ENCODE measurements at places on chromosomes 3 and 15. TPM values are rescaled to one million over a fixed set of nuclear protein-coding genes. Genes with fewer than 3 reads are reported as not detected.

DNA sequence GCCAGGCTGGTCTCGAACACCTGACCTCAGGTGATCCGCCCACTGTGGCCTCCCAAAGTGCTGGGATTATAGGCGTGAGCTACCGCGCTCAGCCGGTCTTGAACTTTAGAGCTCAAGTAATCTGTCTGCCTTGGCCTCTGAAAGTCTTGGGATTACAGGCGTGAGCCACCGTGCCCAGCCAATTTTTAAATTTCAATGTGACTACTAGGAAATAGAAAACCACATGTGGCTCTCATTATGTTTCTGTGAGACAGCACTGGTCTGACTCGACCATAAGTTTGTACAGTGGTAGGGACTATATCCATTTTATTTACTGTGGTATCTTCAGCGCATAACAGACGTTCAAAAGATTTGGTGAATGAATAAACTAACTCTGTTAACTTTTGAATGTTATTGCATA is 9.1 kb downstream of the ZFAND6 start:
- H3K4me3 ChIP-seq = no peak overlapping the region
- H3K4me1 ChIP-seq = no peaks in the 10 kb centered on the region
- H3K27me3 ChIP-seq = no peaks in the 10 kb centered on the region
- no peak overlapping the region for H3K27ac ChIP-seq
- no peaks in the 10 kb centered on the region for H3K36me3 ChIP-seq

CLCN2 gene
- total RNA-seq = 3.5 TPM

- no peak for DNase-seq
- no peak overlapping the region for H3K4me3 ChIP-seq
- H3K4me1 ChIP-seq = peaks cover 28% of the 10 kb centered on the region
- no peaks in the 10 kb centered on the region for H3K27me3 ChIP-seq
- H3K36me3 ChIP-seq = no peaks in the 10 kb centered on the region
Observed at GRCh38 chr3:177528306-177529070, 331.2 kb upstream of the TBL1XR1 start.

GRCh38 chr3:166270429-166270828 is 433.2 kb upstream of the BCHE start:
- no peak overlapping the region for H3K4me3 ChIP-seq
- H3K27me3 ChIP-seq = no peaks in the 10 kb centered on the region
- no peak for DNase-seq
- H3K4me1 ChIP-seq = no peaks in the 10 kb centered on the region

- H3K27ac ChIP-seq = no peak overlapping the region
- H3K36me3 ChIP-seq = peaks cover 11% of the 10 kb centered on the region
- no peaks in the 10 kb centered on the region for H3K27me3 ChIP-seq
- no peaks in the 10 kb centered on the region for H3K4me1 ChIP-seq
- DNase-seq = no peak
- H3K4me3 ChIP-seq = no peak overlapping the region
Observed at GRCh38 chr15:71962537-71962936, 152.2 kb downstream of the NR2E3 start.

HIGD2B gene
- not detected for total RNA-seq

CYP19A1 gene
- total RNA-seq = 2.0 TPM

GRCh38 chr3:113143353-113143752 is 68.0 kb upstream of the BOC start:
- H3K27ac ChIP-seq = no peak overlapping the region
- H3K27me3 ChIP-seq = no peaks in the 10 kb centered on the region

SQOR gene
- 4.6 TPM for total RNA-seq

C3orf70 gene
- 4.8 TPM for total RNA-seq

DNA sequence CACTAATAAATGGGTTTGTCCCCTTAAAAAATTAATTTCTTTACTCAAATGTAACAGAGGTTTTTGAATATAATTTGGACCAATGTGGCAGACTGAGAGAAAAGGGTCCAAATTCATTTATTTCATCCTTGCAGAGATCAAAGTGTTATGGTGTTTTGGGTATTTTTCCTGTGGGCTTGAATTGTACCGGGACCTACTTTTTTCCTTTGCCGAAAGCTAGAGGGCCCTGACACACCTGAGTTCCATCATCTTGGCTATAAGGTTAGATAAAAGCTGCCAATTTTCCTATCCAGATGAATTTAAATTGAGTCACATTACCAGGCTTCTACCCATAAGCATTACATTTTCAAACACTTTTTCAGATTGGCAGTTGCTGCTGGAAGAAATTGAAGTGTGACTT is 908 bp downstream of the CCNB2 start:
- H3K4me3 ChIP-seq = peak overlapping the region; percentile 88
- peaks cover 19% of the 10 kb centered on the region for H3K36me3 ChIP-seq
- DNase-seq = peak; percentile 58

ZIC4 gene
- 1.1 TPM for total RNA-seq

IGSF10 gene
- 22.7 TPM for total RNA-seq

- H3K27ac ChIP-seq = no peak overlapping the region
- no peaks in the 10 kb centered on the region for H3K4me1 ChIP-seq
- H3K36me3 ChIP-seq = no peaks in the 10 kb centered on the region
- no peak overlapping the region for H3K4me3 ChIP-seq
Observed at GRCh38 chr15:87287156-87287555, 969.4 kb downstream of the NTRK3 start.

GRCh38 chr3:17459470-17459993 is 282.9 kb downstream of the TBC1D5 start:
- no peaks in the 10 kb centered on the region for H3K36me3 ChIP-seq
- H3K4me3 ChIP-seq = no peak overlapping the region
- H3K4me1 ChIP-seq = no peaks in the 10 kb centered on the region
- no peak overlapping the region for H3K27ac ChIP-seq
- no peak for DNase-seq
- H3K27me3 ChIP-seq = no peaks in the 10 kb centered on the region

DPPA2 gene
- total RNA-seq = not detected

BTBD1 gene
- 107 TPM for total RNA-seq

DNA sequence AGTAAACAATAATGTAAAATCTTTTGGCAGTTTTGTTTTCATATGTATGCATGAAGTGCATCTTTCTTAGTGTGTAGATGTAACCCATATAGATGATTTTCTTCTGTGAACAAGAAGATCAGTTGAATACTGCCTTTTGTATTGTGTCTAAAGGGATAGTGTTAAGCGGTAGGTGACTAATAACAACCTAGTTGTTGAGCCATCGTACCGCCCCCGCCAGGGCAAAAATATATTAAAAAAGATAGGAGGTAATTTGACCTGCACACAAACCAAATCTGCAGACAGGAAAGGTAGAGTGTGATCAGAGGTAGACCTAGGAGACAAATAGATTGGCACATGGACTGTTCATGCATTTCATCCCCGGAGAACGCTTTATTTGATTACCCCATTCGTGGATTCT is 3.3 kb upstream of the GMNC start:
- no peaks in the 10 kb centered on the region for H3K4me1 ChIP-seq
- peaks cover 6% of the 10 kb centered on the region for H3K27me3 ChIP-seq
- no peaks in the 10 kb centered on the region for H3K36me3 ChIP-seq
- H3K4me3 ChIP-seq = no peak overlapping the region

DNA sequence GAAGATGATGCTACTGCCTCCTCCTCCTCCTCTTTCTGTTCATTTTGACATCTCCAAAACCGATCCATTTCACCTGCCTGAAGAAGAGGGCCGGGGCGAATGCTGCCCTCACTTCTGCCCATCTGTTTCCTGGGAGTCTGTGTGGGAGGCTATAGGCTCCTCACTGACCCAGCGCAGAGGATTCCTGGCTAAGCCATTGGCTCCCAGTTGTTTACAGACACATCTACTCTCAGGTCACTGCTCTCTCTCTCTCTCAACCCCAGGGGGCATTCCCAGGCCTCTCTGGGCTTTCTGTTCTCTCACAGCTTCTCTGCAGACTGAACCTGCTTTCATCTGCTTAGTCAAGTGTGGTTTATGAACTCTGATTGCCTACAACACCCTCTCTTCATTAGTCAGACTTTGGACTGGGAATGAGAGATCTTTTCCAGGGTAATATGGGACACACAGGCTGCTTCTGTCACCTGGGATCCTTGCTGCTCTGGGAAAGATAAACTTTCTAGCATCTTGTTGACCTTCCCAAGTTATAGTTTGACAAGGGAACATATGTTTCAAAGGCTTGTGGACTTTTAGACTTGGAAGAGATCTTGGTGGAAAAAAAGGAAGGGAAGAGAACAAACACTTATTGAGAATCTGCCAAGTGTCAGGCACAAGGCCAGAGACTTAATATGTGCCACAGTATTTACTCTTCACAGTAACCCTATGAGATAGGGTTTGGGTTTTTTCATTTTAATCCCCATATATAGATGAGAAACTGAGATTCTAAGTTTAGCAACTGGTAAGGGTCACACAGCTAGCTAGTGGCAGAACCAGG is 30.2 kb upstream of the USP3 start:
- no peaks in the 10 kb centered on the region for H3K36me3 ChIP-seq
- H3K4me1 ChIP-seq = peaks cover 20% of the 10 kb centered on the region
- H3K27me3 ChIP-seq = no peaks in the 10 kb centered on the region
- peak; percentile 68 for DNase-seq
- H3K4me3 ChIP-seq = no peak overlapping the region

- H3K4me3 ChIP-seq = no peak overlapping the region
- H3K36me3 ChIP-seq = no peaks in the 10 kb centered on the region
- no peak overlapping the region for H3K27ac ChIP-seq
- DNase-seq = no peak
Observed at GRCh38 chr15:28901987-28902745, 16.4 kb downstream of the APBA2 start.

ROPN1 gene
- total RNA-seq = not detected

CCDC50 gene
- 32.4 TPM for total RNA-seq

DNA sequence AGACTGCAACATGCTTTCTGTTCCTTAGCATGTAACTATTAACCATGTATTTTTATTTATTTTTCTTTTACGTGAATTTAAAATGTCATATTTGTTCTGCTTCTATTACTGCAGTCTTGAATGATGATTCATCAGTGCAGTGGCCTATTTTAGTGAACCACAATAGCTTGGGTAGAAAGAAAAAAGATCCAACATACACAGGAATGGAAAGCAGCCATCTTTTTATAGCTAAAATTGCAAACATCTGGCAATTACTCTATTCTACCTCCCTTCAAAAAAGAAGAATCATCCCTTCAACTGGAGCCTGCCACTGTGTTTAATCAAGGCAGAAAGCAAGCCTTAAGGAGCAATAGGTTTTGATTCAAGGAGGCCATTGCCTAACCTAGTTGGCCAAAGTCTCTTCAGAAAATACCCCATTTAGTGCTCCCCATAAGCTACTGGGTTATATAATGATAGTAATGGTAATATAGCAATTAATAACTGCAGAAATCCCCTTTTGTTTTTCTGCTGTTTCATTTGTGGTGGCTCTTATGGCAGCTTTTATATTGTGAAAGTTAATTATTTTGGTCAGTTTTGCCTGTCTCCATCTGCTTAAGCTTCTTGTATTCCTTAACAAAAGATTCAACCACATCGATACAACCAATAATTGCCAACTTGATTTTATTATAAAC is 267.3 kb downstream of the LPP start:
- no peaks in the 10 kb centered on the region for H3K27me3 ChIP-seq
- no peaks in the 10 kb centered on the region for H3K4me1 ChIP-seq
- peak; percentile 83 for DNase-seq
- H3K4me3 ChIP-seq = no peak overlapping the region

DUOX1 gene
- total RNA-seq = 0.04 TPM

DNA sequence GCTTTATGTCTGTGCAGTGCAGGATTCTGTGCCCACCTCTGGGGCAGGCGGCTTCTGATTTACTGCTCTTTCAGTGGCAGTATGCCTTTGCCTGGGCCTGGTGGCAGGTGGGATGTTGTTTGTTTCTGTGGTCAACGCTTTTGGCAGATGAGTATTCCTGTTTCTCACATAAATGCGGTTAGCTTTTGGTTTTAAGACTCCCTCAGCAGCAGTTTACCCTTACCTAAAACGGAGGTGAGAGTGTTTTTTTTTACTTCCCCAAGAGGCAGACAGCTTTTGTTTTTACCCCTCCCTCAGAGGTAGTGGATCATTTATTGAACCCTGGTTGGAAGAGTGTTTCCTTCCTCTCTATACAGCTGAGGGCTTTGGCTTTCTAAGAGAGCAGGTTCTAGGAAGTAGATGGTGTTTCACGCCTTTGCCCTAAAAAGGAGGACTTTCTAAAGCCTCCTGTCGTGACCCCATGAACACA is 134.1 kb upstream of the PLSCR5 start:
- no peaks in the 10 kb centered on the region for H3K27me3 ChIP-seq
- H3K4me1 ChIP-seq = no peaks in the 10 kb centered on the region
- no peaks in the 10 kb centered on the region for H3K36me3 ChIP-seq
- H3K27ac ChIP-seq = no peak overlapping the region

CD200R1 gene
- 2.5 TPM for total RNA-seq

TNFAIP8L3 gene
- total RNA-seq = 2.1 TPM

CPNE9 gene
- total RNA-seq = 0.09 TPM

DNA sequence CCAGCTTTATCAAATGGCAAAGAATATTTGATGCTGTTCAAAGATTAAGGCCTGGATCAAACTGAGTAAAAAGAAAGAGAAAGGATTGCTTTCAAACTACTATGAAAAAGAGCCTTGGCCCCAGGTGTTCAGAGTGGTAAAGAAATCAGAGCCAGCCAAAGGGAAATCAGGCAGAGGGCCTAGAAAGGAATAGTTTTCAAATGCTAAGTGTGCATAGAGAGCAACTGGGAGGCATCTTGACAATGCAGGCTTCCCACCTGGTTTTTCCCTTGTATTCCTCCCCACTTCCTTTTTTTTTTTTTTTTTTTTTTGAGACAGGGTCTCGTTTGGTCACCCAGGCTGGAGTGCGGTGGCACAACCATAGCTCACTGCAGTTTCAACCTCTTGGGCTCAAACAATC is 340.2 kb upstream of the ADAMTS9 start:
- H3K27me3 ChIP-seq = no peaks in the 10 kb centered on the region
- H3K36me3 ChIP-seq = no peaks in the 10 kb centered on the region
- no peak overlapping the region for H3K27ac ChIP-seq
- H3K4me3 ChIP-seq = no peak overlapping the region
